Daoy (cell line): ENCODE measurements at places on chromosomes 7 and 10. TPM values are rescaled to one million over a fixed set of nuclear protein-coding genes. Genes with fewer than 3 reads are reported as not detected.
A peak's percentile ranks its signal among the peaks of the same experiment; 100 is the strongest.

DNA sequence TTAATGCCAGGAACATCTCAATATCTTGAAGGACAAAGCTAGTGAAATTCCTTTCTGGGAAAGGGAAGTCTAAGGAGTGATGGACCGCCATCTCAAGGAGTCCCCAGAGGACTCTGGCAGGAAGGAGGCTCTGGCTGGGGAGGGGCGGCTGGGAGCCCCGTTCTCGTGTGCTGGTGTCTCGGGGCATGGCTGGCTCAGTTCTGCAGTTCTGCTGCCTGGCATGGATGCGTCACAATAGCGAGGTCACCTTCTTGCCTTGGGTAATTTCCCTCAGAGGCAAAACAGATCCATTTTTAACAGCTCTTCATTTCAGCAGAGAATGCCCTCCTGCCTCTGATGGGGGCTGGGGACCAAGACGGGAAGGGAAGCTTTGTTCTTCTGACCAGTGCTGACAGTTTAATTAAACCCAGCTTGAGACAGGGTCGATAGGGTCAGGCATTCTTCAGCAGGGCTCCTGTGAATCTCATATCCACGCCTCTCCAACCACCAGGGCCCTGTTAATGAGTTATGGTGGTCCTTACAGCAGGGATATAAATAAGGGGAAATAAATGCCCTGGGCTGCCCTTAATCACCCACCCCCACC is 35.7 kb downstream of the SLIT1 start:
- no peak for DNase-seq

- DNase-seq = no peak
These were observed 44.6 kb downstream of the SLC16A12 start for GRCh38 chr10:89490596-89491335.

DNA sequence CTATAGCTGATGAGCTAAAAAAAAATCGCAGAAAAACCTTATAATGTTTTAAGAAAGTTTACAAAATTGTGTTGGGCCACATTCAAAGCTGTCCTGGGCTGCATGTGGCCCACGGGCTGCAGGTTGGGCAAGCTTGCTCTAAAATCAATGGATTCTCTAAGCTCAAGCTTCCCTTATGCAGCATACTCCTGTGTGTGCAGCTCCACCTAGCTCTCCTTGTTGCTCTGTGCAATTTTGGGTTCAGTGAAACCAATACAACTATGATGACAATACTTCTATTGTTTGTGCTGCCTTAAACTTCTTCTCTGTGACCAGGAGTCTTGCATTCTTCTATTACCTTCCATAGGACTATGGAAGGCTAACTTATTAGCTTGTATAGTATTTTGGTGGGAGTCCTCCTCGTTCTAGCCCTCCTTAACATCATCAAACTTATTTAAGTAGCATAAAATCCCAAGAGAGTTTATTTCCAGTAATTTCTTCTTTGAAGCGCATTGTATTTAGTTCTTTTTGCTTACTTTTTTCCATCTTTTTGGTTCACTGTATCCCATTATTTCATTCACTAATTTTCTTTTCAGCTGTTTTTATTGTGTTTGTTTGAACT is 170.9 kb upstream of the SMIM30 start:
- no peak for DNase-seq

GRCh38 chr7:140333223-140333622 is 65.1 kb downstream of the SLC37A3 start:
- DNase-seq = no peak

DNA sequence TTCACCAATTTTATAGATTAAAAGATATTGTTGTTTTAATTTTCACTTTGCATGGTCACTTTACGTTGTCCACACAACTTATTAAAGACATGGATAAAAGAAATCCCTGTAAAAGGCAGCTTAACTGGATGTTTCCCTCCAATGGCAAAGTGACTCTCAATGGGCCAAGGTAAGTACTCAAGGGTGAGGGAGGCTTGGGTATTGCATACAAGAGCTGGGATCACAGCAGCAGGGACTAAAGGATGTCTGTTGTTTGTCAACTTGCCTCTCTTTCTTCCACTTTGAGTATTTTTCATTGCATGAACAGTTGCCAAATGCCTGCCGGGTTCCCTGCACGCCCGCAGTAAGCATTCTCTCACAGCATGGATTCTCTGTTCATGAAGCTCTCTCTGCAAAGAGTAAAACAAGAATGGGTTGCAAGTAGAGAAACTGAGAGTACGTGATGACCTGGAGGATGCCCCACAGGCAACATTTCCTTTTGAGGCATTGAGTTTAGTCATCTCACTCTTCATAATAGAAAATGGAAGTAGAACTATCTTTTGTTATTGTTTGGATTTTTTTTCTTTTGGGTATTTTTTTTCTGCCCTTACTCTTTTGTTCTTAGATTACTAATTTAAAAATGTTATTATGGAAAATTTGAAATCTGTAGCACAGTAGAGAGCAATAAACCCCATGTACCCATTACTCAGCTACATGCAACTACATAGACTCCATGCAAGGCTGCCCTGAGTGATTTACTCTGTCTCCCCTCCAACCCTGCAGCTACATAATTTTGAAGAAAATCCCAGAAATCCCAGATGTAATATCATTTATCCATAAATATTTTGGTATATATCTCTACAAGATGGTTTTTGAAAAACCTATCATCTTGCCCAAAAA is 26.3 kb downstream of the GPR141 start:
- DNase-seq = no peak

DNA sequence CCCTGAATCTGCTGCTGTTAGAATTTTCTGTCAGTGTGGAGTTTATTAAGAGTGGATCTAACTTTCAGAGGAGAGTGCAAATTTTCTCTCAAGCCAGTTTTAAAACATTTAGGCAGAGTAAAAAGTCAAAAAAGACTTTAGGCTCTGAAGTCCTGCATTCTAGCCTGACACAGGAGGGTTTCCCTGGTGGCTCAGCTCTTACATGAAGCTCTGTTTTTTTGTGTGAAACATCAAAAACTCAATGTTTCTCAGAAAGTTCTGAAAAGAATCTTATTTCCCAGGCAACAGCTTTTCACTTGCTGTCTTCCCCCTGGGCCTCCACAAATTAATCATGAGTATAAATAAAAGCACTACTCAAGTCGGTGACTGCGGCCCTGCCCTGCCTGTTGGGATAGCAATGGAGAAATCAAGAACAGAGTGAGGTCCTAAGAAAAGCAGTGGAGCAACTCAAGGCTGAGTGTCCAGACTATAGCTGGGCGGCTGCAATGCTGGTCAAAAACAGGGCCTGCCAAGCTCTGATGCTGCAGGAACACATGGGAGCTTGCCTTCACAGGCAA is 22.3 kb upstream of the WDR11 start:
- DNase-seq = no peak

- no peak for DNase-seq
These were observed 410.0 kb upstream of the MGMT start for GRCh38 chr10:129056734-129057689.

DNA sequence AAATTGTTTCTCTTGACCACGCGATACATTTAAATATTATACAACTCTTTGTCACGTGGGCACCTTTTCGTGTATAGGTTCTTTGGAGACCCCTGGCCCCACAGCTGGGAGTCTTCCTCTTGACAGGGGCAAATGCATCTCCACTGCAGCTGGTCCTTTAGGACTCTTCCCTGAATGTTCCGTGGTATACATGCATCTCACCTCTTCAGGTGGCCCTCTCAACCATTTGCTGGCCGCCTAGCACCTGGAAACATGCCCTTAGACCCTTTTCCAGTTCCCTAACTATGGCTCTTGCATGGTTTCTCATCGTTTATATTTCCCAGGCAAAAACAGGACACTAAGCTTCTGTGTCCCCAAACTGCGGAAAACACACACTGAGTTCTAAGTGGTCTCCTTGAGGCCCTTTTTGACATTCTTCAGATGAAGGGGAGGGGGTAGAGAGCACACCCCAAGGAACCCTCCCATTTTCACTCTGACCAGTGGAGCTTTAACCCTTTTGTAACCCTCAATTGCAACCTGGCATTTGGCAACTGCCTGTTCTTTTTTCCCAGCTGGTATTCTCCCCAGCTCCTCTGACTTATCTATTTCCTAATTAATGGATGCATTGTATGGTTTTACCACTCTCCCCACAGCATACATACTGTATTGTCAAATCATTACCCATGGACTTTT is 20.6 kb downstream of the HNRNPA2B1 start:
- DNase-seq = no peak

- peak; percentile 15 for DNase-seq
These were observed 203.5 kb downstream of the RNLS start for GRCh38 chr10:88379575-88379974.

DNA sequence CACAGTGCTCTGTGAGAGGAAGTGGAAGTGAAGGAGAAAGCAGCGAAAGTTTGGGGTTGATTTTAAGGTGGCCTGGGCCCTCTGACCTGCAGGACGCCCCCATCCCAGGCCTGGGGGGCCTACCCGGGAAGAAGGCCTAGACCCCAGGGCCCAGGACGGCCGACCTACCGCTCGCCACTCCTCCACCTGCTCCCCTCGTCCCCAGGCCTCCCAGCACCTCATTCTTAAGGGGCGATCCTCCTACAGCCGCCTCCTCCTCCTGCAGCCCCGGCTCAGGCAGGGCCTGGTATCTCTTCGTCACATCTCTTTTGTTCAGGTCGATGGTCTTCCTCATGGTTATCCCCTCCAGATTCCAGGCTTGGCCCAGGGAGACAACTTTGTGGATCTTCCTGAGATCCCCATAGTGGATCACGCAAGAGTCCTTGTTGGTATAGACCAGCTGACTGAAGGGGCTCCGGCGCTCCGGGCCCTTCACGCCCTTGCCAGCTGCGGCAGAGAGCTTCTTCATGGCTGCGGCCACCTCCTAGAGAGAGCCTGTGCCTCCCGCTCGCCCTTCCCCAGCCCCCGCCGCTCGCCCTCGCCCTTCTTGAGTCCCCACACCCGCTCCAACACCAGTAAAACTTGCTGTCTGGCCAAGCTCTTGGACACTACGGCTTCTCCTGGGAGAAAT is 117.5 kb downstream of the OR13A1 start:
- no peak for DNase-seq

- no peak for DNase-seq
These were observed 286.7 kb downstream of the OTUD1 start for GRCh38 chr10:23725548-23725947.

DNA sequence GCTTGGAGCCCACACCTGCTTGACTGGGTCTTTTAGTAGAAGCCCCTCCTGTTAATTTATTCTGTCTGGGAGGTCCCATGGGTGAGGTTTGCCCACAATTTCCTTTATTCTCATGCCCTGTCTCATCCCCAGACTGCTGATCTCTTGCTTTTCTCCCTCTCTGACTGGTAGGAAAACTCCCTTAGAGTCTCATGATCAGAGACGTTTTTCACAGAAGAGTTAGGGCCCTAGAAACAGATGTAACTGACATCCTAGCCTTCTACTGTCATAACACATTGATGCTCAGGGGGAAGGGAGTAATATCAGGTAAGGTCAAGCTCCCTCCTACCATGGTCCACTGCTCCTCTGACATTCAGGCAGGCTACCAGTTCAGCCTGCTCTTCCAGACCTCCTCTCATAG is 43.7 kb upstream of the WASL start:
- no peak for DNase-seq

GRCh38 chr10:36534471-36535002 is 590.9 kb upstream of the ANKRD30A start:
- DNase-seq = peak; percentile 96

- no peak for DNase-seq
These were observed 123.2 kb downstream of the DNAJB6 start for GRCh38 chr7:157459966-157460365.

GRCh38 chr10:89262086-89263051 is 10.8 kb upstream of the LIPA start:
- DNase-seq = no peak

- no peak for DNase-seq
These were observed 26.9 kb upstream of the SDK1 start for GRCh38 chr7:3274131-3274530.

DNA sequence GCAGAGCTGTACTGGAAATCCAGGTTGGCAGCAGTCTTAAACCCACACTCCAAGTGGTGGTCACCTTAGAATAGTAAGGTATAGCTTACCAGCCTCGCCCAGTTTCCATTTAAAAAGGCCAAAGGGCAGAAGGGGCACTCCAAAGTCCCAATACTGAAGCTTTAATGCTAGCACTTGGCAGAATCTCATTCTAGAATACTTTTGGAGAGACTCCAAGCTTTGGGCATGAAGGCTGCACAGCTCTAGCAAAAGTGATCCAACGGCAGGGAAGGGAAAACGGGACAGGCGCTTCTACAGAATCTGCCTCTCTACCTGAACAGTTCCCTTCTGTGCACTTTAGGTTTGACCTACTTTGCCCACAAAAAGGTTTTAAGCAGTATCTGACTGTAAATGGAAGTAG is 19.7 kb downstream of the SMURF1 start:
- no peak for DNase-seq

- peak; percentile 60 for DNase-seq
These were observed 376 bp downstream of the GNA12 start for GRCh38 chr7:2843711-2844152.

- DNase-seq = no peak
These were observed 16.1 kb downstream of the TARP start for GRCh38 chr7:38257350-38257677.

DNA sequence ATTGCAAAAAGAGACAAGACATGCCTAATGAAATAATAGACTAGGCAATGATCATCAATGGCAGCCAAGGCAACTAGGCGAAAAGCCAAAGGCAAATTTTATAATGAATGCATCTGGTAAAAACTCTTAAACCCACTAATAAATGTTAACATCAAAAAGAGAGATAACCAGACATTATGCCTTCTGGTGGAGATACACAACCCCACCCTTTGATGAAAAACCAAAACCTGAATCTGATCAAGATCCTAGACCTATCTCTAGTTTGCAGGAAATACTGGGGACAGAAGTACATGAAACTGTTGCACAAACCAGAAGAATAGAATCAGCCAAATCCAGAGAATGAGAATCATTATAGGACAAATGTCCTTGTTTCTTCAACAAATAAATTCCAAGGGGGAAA is 22.0 kb upstream of the GSAP start:
- DNase-seq = no peak

GRCh38 chr10:63210611-63211196 is 77.6 kb downstream of the NRBF2 start:
- DNase-seq = no peak

- DNase-seq = no peak
These were observed 163.6 kb downstream of the KCND2 start for GRCh38 chr7:120436487-120437060.

GRCh38 chr10:132136097-132136521 is 50.6 kb upstream of the DPYSL4 start:
- DNase-seq = no peak

DNA sequence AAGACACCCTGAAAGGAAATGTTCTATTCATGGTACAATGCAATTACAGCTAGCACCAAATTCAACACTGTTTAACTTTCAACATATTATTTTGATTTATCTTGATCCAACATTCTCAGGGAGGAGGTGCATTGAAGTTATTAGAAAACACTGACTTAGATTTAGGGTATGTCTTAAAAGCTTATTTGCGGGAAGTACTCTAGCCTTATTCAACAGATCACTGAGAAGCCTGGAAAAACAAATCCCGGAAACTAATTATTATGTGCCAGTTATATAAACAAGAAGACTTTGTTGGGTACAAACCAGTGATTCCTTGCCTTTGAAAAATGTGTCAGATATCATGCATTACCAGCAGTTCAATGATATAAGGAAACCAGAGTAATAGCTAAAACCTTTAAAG is 160.1 kb downstream of the CFTR start:
- DNase-seq = no peak

The CRPPA gene
- total RNA-seq = 0.11 and 0.65 TPM in 2 replicates

The CALML3 gene
- total RNA-seq = not detected in 2 replicates

The DENND2A gene
- 5.4 and 6.5 TPM in 2 replicates for total RNA-seq

The ZKSCAN1 gene
- 13.9 and 14.2 TPM in 2 replicates for total RNA-seq

The ODAD2 gene
- total RNA-seq = 1.9 and 2.3 TPM in 2 replicates

The PTF1A gene
- total RNA-seq = not detected in 2 replicates

The UCMA gene
- total RNA-seq = not detected in 2 replicates

The PDE1C gene
- total RNA-seq = 20.4 and 24.2 TPM in 2 replicates

The ING3 gene
- total RNA-seq = 23.7 and 33.1 TPM in 2 replicates

The NPSR1 gene
- not detected in 2 replicates for total RNA-seq
